ENCODE measurements at places on chromosomes 12 and 14. TPM values are rescaled to one million over a fixed set of nuclear protein-coding genes. Genes with fewer than 3 reads are reported as not detected.

BBOF1 gene
- 2.9 TPM for total RNA-seq

PLBD2 gene
- total RNA-seq: 12.8 TPM

CD4 gene
- total RNA-seq: 3.0 TPM

MEG3 gene
- not detected for total RNA-seq

RTL1 gene
- not detected for total RNA-seq

KCNA1 gene
- total RNA-seq: not detected

VSX2 gene
- not detected for total RNA-seq

LUM gene
- not detected for total RNA-seq

KRT77 gene
- not detected for total RNA-seq

RIMKLB gene
- total RNA-seq: 15.5 TPM

INTS13 gene
- 44.6 TPM for total RNA-seq

POTEM gene
- not detected for total RNA-seq

IRAK4 gene
- total RNA-seq: 46.0 TPM

TSHR gene
- total RNA-seq: 0.37 TPM

NINJ2 gene
- 7.8 TPM for total RNA-seq

NANOG gene
- total RNA-seq: not detected

CLEC4C gene
- not detected for total RNA-seq

KRT82 gene
- not detected for total RNA-seq

AMN gene
- total RNA-seq: 2.9 TPM

DEPDC4 gene
- 2.3 TPM for total RNA-seq

TMEM229B gene
- total RNA-seq: 20.0 TPM

MYH6 gene
- total RNA-seq: not detected

RASSF8 gene
- total RNA-seq: 0.33 TPM

CPM gene
- total RNA-seq: 1.2 TPM

RAPGEF3 gene
- total RNA-seq: 0.94 TPM

LYZ gene
- 16.4 TPM for total RNA-seq

P2RX7 gene
- 6.6 TPM for total RNA-seq

PTGER2 gene
- 115 TPM for total RNA-seq

KCNK10 gene
- total RNA-seq: not detected

MDP1 gene
- 11.9 TPM for total RNA-seq

REM2 gene
- total RNA-seq: 1.2 TPM

KRT74 gene
- total RNA-seq: not detected

GLIPR1L1 gene
- total RNA-seq: not detected

CDKL1 gene
- 12.1 TPM for total RNA-seq

DCN gene
- not detected for total RNA-seq

INHBC gene
- total RNA-seq: not detected

IQSEC3 gene
- total RNA-seq: 8.0 TPM

MYG1 gene
- total RNA-seq: 51.2 TPM

MGP gene
- total RNA-seq: 0.44 TPM

OTOGL gene
- total RNA-seq: not detected

NOS1 gene
- total RNA-seq: not detected

TESPA1 gene
- total RNA-seq: 105 TPM

TAS2R46 gene
- 1.2 TPM for total RNA-seq

TAS2R42 gene
- not detected for total RNA-seq

SERPINA9 gene
- total RNA-seq: not detected

CYP46A1 gene
- total RNA-seq: 0.26 TPM

HIP1R gene
- total RNA-seq: 57.8 TPM

CACNA1C gene
- total RNA-seq: 0.11 TPM
